Activated T-cell treated with anti-CD3 and anti-CD28 coated beads, Interleukin-2, amount 50 U/mL, for 72 hours (primary cell): ENCODE measurements at places on chromosomes 1 and 21.

DNA sequence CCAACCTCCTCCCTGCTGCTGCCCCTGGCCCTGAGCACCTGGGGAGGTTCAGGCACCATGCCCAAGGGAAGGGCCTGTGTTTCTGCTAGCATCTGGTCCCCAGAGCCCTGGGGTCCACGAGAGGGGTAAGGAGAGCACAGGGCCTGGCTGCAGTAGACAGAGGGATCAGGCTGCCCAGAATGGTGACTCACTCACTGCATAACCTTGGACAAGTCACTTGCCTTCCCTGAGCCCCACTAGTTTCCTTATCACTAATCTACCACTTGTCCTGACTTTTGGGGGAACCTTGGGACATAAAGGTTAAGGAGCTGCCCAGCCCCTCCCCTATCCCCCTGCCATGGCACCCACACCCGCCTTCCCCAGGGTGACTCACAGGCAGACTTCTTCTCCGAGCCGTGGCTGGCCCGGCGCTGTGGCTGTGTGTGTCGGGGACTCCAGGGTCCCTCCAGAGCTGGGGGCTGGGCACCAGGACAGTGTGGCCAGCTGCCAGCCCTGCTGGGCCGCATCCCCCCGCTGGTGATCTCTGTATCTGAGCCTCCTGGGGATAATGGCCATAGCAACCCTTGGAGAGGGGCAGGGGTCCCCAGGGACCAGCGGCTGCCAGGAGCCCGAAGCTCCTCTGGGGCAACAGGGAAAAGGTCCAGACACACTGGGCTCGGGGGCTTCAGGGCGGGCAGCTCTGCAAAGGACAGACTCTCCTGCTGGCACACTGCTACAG is 4.0 kb downstream of the ARHGEF19 start:
- no peak for DNase-seq

DNA sequence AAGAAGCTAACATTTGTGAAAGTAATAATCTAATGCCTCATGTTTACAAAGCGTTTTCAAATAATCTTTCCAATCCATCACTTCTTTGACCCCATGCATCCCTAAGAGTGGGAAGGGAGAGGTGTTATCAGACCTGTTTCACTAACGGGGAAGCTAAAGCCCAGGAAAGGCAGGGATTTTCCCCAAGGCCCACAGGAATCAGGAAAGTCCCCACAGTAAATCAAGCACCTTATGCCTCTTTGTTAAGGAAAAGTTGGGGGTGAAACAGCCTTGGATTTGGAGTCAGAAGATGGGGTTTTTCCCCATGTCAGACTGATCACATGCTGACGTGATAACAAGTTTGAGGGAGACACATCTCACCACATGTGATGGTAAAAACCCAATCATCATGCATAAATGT is 20.0 kb upstream of the ANGPTL7 start:
- no peak for DNase-seq

GRCh38 chr1:41464885-41465284 is 19.6 kb downstream of the EDN2 start:
- no peak for DNase-seq

DNA sequence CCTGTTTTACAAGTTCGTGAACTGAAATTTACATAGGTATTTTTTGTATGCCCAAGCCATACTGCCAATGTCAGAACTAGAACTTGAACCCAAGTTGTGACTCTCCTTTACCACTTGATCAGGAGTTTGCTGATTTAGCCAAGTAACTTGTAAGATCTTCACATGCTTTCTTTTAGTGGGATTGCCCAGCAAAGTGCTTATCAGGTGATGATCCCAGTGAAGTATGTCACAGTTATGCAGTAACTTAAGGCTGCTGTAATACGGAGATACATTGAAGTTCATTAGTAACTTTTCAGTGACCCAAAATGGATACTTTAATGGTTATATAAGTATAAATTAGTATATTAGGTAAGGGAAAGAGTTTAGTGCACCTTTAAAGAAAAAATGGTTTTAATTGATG is 3.8 kb downstream of the SRSF11 start:
- no peak for DNase-seq

GRCh38 chr21:45334134-45334533 is 46.4 kb upstream of the POFUT2 start:
- DNase-seq: no peak

GRCh38 chr1:21082073-21082472 is 94.6 kb downstream of the EIF4G3 start:
- DNase-seq: no peak

GRCh38 chr1:112219267-112219666 is 176.7 kb upstream of the CTTNBP2NL start:
- no peak for DNase-seq

GRCh38 chr1:159012495-159012894 is 2.8 kb downstream of the IFI16 start:
- DNase-seq: peak; percentile 66

DNA sequence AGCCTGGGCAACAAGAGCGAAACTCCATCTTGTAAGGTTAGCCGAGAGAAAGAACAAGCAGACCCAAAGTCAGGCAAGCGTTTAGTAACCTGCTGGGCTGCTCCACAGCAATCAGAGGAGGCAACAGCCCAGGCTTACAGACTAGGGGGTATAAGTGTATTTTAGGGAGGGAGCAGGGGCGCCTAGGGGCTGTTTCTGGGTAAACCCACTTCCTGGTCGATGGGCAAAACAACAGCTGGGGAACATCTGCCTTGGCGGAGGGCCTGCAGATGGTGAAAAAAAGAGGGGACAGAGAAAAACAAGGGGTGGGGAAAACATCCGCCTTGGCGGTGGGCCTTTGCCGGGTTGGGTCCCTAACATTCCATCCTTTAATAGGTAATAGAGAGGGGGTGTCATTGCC is 5.2 kb downstream of the TAS1R1 start:
- no peak for DNase-seq

DNA sequence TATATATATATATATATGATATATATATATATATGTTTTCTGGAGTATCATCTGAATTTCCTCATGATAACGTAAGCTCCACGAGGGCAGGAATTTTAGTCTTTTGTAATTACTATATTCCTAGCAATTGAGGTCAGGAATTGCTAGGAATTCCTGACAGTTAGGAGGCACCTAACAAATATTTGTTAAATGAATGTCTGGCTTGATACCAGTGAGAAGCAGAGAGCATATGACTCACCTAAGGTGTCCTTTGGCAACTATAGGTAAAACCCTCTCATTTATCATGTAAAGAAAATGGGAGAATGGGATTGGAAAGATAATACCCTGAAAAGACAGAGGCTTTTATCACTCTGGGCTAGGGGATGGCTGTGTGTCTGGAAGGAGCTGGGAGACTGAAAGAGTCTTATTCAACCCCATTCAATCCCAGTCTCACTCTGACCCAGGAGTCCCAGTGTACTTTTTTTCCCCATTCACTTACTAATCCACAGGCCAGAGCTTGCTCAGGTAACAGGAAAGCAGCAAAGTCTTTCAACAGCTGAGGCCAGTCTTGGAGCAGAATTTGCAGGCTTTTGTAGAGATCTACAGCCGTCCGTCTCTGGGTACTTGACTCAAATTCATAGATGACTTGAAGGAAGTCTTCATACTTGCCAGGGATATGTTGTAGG is 71.2 kb downstream of the DAP3 start:
- DNase-seq: no peak

GRCh38 chr1:17875171-17875881 is 120.2 kb downstream of the ACTL8 start:
- no peak for DNase-seq

- DNase-seq: no peak
Measured at GRCh38 chr1:42891465-42892138, 45.2 kb downstream of the ZNF691 start.

DNA sequence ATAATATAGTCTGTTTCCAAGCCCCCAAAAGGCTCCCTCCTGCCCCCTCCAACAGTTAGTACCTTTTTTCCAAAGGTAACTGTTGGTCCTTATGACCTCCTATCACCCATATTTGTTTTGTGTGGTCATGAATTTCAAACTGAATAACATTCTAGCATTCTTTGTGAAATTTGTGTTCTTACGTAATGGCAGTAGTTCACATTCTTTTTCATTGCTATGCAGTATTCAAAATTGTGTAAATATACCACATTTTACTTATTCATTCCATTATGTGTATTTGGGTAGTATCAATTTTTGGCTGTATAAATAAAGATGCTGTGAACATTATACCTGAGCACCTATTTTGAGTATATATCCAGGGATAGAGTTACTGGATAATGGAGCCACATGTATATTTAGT is 13.4 kb downstream of the RNF11 start:
- no peak for DNase-seq

GRCh38 chr1:109687641-109688499 is at the start of gene GSTM1:
Gene GSTM1, plus strand, starts transcription at chr1:109687817. Its CDS starts 57 bp downstream, at chr1:109687874.
- peak; percentile 92 for DNase-seq

DNA sequence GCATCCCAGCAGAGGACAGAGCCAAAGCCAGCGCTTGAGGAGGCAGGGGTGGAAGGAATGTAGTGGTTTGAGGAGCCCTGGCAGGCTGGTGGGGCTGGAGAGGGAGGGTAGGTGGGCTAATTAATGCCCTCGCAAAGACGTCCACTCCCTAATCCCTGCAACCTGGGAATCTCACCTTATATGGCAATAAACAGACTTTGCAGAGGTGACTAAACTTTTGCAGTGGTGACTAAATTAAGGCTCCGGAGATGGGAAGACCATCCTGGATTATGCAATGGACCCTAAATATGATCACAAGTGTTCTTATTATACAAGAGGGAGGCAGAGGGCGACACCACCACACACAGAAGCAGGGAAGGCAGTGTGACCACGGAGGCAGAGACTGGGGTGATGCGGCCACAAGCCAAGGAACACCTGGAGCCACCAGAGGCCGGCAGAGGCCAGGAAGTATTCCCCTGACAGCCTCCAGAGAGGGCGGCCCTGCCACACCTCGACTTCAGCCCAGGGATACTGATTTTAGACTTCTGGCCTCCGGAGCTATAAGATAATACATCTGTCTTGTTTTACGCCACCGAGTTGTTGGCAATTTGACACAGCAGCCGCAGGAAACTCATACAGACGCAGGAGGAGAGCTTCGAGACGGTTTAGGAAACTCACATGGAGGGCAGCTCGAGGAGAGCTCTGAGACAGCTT is 23.1 kb upstream of the NPPB start:
- DNase-seq: no peak

GRCh38 chr1:98210064-98210463 is 289.2 kb upstream of the DPYD start:
- DNase-seq: no peak

DNA sequence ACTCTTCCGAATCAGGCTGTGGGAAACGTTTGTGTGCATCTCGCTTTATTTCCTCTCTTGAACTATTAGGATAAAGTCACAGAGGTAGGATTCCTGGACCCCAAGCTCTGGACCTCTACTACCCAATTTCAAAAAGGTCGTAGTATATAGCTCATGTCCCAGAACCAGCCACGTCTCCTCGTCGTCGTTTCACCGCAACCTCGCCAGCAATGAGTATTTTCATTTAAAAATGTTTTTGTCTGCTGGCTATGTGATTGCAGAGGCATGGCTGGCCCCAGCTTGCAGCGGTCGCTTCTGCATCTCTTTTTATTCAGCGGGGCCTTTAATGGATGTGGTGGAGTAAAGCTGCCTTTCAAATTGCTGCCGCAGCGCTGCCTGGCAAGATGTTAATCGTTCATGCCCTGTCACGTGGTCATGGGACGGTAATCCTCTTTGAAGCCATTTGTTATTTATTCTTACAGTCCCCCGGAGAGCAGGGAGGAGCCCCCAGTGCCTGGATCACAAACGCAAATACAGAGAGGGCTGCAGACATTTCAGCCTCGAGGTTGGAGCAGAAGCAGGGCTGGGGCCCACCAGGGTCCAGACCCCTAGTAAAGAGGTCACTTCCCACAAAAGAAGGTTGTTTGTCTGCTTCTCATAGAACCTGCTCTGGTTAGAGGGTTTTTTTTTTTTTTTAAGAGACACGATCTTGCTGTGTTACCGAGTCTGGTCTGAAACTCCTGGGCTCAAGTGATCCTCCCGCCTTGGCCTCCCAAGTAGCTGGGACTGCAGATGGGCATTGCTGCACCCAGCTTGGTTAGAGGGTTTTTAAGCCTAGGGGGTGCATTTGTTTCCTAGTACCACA is 11.6 kb upstream of the NPHP4 start:
- DNase-seq: no peak

GRCh38 chr1:202659541-202659940 is 50.7 kb downstream of the SYT2 start:
- DNase-seq: no peak

- peak; percentile 50 for DNase-seq
Measured at GRCh38 chr1:155970531-155971167, 7.7 kb downstream of the ARHGEF2 start.

- DNase-seq: no peak
Measured at GRCh38 chr1:153612111-153612754, 704 bp downstream of the S100A16 start.

DNA sequence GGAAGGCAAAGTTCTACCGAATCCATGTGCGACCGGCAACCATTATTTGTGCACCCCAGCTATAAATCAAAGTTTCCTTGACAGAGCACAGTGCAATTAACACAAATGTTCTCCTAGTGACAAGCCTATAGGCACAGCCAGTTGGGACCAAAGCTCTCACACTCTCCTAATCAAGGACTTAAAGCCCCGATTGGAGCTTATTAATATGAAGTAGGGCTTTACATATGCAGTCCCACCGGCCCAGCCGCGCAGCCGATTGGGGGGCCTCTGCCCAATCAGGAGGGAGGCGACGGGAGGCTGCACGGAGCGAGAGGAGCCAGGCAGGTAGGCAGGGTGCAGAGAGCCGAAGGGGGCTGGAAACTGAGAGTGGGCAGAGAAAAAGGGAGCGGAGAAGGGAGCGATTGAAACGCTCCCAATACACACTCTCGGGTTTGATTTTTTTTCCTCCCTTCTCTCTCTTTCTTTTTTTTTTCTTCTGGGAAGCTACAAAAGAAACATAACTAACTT is at the start of gene ESRRG:
Gene ESRRG, minus strand, starts transcription at position 156 of the 507 bp plus-strand sequence. Its CDS starts 130 bp downstream, at position 26.
- no peak for DNase-seq

- DNase-seq: no peak
Measured at GRCh38 chr1:21084111-21084810, 92.4 kb downstream of the EIF4G3 start.

- DNase-seq: no peak
Measured at GRCh38 chr1:38778051-38778450, 81.5 kb downstream of the RRAGC start.

DNA sequence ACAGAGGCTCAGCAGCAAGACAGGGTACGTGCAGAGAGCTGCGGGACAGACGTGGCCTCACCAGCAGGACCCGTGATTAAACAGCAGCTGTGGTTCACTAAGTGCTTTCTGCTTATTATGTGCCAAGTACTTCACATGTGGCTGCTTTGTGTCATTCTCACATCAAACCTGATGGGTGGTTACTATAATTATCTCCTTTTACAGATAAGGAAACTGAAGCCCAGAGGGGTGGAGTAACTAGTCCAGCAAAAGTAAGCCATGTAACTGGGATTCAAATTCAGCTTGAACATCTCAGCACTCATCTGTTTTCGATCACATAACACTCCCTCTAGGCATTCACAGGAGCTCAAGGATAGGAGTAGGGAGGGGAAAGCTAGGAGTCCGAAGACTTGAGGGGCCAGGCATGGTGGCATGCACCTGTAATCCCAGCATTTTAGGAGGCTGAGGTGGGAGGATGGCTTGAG is 50.8 kb upstream of the CLIC4 start:
- DNase-seq: no peak

- no peak for DNase-seq
Measured at GRCh38 chr1:21065851-21066250, 110.8 kb downstream of the EIF4G3 start.

GRCh38 chr1:109266965-109267364 is 16.0 kb downstream of the PSRC1 start:
- DNase-seq: no peak
